ENCODE measurements at places on chromosomes 2 and 18.

DNA sequence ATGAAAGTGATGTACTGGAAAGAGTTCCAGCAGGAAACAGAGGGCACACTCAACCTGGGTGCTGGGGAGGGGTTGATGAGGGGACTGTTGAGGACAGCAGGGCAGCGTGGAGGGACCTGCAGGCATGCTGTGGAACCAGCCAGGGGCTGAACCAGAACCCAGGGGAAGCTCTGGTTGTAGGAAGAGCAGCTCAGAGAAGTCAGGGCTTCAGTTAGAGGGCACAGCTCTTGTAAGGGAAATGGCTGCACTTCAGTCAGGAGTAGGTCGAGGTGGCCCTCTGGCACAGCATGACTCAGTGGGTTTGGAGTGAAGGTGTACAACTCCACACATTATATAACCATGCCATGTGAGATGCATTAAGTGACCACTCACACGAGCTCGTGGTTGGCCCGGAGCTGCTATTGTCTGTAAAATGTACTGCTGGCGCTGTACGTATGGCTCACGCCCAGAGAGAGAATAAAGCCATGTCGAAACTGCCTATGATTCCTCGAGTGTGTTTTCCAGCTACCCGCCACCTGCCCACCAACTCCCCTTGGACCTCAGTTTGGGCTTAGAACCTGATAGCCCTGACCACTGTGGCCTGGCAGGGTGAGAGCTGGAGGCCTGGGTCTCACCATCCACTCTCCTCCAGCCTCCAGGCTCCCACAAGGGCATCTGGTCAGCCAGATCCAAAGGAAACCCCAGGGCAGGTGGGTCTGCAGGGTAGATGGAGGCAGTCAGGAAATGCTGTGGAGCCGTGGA, 136.5 kb upstream of the HS6ST1 start:
- DNase-seq, result no peak

DNA sequence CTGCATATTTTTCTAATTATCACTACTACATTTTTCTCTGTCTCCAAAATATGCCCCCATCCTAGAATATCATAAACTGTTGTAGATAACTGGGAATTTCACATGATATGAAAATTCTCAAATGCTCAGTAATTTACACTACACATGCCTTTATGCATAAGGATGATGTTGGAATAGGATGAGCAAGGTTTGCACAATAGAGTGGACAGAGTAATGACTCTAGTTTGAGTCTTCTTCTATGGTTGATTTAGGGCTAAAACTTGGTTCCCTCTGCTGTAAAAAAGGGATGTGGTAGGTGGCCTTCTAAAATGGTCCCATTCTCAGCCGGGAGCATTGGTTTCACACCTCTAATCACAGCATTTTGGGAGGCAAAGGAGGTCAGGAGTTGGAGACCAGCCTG, 129.9 kb downstream of the BCL11A start:
- no peak for DNase-seq

DNA sequence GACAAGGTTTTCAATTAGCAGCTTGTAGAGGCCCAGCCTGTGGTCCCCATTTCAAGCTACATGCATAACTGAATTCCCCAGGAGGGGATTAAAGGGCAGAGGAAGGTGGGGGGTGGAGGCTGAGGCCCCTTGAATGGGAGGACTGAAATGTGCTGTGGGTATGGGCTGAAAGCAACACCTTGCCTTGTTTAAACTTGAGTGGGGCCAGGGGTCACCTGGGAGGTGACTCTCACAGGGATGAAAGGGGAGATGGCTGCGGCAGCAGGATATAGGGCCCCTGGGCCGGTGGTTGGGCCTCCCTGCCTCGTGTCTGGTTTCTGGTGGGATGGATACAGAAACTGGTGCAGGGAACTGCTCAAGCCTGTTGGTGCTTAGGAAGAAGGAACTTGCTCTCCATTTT, 225.9 kb upstream of the SPRED2 start:
- no peak for DNase-seq

GRCh38 chr2:116582850-116583249, 1231.6 kb upstream of the DDX18 start:
- DNase-seq, result no peak

DNA sequence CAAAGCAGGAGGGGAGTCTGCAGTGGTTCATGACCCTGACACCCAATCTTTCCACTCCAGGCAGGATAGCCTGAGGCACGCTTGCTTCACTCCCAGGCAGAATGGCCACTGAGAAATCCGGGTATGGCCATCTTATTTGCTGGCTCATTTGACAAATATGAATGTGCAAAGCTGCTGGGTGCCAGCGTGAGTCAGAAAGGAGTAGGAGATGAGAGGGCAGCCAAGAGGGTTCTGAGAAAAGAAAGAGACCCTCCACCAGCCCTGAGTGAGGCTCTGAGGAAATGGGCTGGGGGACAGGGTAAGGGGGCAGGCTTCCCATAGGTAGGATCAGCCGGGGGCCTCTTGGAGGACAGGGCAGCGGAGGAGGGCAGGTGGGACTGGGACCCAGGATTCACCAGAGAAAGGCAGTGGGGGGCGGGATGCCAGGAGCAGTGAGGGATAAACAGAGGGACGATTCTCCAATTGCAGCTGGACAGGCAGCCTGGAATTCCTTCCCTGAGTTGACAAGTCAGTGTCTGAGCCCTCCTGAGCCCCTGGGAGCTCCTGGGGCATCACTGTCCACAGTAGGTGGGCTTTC, 15.2 kb downstream of the RAMP1 start:
- no peak for DNase-seq

- DNase-seq, result no peak
These were observed 196.1 kb upstream of the OSR1 start for GRCh38 chr2:19554520-19554919.

DNA sequence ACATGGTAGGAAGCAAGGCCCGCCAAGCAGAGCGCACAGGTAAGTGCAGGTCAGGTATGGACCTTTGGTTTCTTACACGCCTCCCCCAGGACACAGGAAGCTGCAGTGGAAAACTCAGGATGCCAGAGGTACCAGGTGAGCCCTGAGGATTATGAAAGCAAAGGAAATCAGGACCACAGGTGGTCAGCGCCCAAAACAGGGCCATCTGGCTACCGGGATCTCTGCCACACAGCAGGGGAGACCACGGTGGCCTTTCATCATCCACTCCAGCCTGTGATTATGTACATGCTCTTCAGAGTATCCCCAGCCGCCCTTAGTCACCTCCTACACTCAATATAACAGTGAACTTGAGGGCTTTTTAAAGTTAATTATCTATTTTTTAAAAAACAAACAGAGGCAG, 125.5 kb upstream of the EPC2 start:
- no peak for DNase-seq

DNA sequence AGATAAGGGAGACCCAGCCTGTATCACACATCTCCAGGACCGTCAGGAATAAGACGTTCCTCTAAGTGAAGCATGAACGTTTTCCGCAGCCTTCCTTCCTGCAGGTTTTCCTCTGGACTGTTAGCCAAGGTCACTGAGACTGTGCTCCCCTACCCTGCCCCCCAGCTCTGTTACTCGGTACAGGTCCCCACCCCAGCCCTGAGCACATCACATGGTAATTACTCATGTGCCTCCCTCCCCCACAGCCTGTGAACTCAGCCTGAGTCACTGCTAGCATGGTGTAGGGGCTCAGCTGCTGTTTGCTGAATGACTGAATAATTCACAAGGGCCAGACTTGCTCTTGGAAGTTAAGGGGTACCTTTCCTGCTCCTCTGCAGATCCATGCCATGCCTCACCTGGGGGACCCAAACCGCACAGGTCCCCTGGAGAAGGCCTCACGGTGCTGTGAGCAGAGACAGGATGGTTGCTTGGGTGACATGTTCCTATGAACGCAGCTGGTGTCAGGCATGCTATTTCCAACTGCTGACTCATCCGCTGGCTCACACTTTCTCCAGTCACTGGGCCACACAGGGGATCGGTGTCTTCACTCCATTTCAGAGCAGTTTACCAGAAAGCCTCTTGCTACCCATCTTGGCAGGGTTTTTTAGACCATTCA, 88.2 kb downstream of the PLB1 start:
- no peak for DNase-seq

DNA sequence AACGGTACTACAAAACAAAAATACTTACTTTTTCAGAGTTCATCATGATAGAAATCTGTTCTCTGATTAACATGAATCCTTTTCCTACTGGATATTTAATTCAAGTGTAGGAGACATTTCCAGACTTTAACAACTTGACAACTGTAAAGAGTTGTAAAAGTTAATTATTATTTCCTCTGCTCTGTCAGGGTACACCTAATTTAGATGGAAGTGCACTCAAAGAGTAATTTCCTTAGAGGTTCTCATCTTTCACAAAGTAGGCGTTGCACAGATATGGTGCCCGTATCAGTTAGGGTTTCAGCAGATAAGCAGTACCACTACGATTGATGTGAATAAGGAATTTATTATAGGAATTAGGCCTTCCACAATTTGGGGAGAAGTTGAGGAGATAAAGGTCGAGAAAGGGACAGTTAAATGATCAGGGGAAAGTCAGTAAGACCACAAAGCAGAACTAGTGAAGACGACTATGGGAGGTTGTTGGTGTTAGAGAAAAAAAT, 16.2 kb upstream of the PDE11A start:
- no peak for DNase-seq

- no peak for DNase-seq
These were observed 42.6 kb upstream of the RNF152 start for GRCh38 chr18:61935362-61935761.

DNA sequence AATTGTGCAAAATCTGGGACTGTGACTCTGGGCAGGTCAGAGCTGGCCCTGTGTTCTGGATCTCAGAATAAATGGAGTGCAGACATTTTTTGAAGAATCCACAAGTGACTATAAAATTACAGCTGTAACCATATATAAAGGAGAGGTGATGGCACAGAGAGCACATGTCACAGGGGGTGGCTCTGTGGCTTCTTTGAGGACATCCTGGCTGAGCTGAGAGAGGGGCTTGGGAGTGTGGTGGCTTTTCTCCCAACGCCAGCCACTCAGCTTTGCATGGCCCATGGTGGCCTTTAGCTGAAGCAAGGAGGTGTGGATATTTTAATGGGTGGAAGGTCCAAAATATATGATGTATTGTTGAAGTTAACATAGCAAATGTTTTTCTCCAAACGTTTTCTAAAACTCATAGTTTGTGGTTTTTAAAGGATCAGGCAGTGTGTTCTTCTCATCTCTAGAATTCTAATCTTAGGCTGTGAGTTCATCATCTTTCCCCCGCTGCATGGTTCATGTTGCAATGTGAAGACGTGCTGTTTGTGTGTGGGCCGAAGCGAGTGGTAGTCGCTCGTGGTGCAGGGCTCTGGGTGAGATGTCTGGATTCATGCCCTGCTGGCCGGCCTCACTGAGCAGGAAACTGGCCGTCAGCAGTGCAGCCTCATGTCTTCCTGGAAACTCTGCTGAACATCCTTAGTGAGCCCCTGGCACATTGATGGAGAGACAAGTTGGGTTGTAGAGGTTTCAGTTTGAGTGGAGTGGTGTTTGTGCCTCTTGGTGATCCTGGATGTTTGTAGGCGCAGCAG, 109.9 kb downstream of the ZNF236 start:
- no peak for DNase-seq

DNA sequence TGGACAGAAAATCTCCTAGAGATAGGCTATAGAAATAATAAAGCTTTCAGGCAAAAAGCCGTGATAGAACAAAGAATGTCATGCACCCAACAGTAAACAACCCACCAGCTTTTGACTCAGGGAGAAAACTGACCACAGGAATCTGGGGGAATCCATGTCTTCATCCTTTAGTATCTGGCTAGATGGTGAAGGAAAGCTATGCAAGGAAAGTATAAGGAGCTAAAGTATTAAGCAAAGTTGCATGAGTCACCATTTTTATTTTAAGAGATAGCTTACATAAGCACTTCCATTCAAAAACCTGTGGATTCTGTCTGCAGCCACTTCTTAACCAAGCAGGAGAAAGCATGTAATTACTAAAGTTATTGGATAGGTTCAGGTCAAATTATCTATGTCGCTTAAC, 363.8 kb downstream of the LRP1B start:
- DNase-seq, result no peak

DNA sequence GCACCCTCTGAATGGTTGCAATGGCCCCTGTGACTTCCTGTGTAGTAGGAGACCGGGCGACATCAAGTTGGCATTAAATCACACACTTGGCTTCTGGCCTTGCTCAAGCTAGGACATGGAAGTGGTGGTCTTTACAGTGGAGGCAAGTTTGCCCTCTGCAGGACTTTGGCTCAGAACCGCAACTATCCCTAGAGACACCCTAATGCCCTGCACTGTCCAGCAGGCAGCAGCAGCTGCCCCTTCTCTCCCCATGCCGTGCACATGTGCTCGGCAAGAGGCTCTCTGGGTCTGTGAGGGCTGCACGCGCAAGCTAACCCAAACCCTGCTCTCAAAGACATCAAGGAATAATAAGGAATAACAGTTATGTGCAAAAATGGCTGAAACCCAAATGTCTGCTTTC, 106.5 kb downstream of the COL6A3 start:
- no peak for DNase-seq

DNA sequence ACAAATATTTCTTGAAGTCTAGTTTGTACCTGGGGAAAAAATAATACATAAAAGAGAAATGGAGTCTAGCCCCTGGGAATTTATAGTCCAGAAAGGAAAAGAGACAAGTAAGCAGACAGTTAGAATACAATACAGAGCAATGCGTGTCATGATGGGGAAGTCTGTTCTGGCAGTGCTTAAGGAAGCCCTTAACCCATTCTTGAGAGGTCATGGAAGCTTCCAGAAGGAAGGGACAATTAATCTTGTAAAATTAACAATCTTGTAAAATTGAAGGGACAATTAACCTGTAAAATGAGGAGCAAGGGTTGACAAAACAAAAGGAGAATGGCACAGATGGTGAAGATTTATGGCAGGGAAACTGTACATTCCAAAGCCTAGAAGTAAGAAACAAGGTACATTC, 66.7 kb downstream of the METTL4 start:
- no peak for DNase-seq

- DNase-seq, result no peak
These were observed 1408.2 kb upstream of the PIK3C3 start for GRCh38 chr18:40546875-40547274.

GRCh38 chr18:26133652-26134051, at the start of gene PSMA8:
Gene PSMA8, plus strand, starts transcription at chr18:26133869. Its CDS starts 97 bp downstream, at chr18:26133966.
- peak; percentile 29 for DNase-seq

DNA sequence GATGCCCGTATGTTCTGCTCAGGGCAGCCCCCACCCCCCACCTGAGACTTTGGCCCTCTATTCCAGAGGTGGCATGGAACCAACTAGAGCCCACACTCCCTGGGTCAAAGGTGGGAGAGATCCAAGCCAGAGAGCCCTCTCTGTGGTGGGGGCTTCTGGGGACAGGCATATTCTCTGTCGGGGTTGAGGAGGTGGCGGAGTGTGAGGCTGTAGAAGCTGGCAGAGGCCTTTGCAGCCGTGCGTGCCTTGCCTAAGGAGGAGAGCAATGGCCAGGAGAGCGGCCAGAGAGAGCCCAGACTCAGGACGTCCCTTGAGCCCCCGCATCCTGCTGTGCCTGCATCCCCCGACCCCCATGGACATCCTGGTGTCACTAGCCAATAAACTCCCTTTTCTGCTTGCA, 79.2 kb upstream of the HPCAL1 start:
- no peak for DNase-seq
